Stimulated activated CD8-positive, alpha-beta memory T cell treated with anti-CD3 and anti-CD28 coated beads, Interleukin-4, amount 100 ng/mL, for 4 hours (primary cell): ENCODE measurements at places on chromosomes 6 and 20.
A peak's percentile ranks its signal among the peaks of the same experiment; 100 is the strongest.

- no peak for DNase-seq
These were observed 24.4 kb downstream of the COMMD7 start for GRCh38 chr20:32718749-32719348.

DNA sequence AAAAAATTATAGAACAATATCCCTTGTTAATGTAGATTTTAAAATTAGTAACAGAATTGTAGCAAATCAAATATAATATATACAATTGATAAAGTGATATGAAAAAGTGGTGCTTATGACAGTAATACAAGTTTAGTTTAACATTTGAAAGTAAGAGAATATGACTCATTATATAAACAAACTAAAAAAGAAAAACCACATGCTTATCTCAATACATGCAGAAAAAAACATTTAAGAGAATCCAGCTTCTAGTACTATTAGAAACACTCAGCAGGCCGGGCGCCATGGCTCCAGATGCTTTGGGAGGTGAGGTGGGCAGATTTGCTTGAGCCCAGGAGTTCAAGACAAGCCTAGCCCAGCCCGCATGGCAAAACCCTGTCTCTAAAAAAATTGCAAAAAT, 60.7 kb upstream of the LAMA2 start:
- no peak for DNase-seq

- DNase-seq: no peak
These were observed 19.2 kb downstream of the RNF182 start for GRCh38 chr6:13943943-13944342.

DNA sequence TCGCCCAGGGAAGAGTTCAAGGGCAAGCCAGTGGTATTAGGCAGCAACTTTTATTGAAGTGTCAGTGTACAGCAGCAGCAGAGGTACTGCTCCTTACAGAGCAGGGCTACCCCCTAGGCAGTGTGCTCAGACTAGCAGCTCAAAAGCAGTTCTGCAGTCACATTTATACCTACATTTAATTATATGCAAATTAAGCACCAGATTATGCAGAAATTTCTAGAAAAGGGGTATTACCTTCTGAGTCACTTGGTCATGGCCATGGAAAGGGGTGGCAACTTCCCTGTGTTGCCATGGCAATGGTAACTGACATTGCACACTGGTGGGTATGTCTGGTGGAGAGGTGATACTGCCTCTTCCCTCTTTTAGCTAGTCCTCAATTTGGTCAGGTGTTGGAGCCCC, 2.1 kb upstream of the ZKSCAN4 start:
- no peak for DNase-seq

- no peak for DNase-seq
These were observed 73.5 kb downstream of the TTLL2 start for GRCh38 chr6:167398214-167399050.

DNA sequence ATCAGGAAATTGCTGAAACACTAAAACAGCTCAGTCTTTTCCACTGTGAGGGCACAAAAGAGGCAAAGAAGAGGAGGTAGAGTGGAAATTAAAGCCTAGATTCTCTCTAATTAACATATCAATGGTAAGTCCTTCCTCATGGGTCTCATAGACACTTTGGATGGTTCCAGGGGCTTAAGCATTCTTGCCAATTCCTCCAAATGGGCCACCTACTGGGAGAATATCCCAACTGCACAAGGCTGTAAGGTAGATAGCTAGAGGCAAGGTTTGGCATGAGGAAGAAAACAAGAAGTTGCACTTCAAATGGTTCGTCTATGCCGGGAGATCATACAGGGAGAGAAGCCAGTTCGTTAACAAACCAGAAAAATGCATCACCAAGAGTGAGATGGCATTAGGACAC, 107.6 kb upstream of the KHDRBS2 start:
- DNase-seq: no peak

DNA sequence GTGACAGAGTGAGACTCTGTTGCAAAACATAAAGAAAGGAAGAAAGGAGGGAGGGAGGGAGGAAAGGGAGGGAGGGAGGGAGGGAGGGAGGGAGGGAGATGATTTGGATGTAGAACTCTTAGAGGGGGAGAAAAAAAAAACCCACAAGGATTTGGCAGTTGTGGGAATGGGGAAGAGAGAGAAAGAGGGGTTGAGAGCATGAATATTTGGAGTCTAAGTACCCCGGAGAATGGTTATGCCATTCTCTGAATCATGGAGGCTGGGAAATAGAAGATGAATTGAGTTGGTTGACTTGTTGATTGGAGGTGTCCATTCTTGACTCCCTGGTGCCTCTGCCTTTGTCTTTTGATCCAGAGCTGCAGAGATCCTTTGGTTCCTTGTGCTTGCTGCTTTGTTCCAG, 35.7 kb downstream of the RALY start:
- no peak for DNase-seq

DNA sequence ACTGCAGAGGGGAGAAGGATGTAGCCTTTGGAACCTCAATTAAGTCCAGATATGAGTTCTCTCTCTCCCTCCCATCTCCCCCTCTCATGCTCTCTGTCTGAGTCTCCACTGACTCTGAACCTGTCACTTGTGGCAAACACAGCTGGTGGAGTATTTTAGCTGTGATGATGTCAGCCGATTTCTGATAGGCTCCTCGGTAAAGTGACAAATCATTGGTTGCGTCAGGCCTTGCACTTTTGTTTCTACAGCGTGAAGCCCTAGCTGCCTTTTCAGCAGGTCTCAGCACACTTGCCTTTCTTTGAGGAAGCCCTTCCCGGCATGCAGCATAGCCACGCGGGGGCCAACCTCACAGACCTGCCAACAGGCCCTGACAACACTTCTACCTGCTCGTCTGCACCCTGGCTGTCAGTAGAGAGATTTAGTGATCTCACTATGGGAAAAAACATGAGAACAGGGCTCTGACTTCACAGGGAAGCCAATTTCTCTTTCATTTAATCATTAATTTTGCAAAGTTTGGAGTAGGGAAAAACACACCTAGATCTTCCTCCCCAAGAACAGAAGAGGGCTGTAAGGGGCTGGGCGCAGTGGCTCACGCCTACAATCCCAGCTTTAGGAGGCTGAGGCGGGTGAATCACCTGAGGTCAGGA, 84.4 kb downstream of the GMPR start:
- peak; percentile 61 for DNase-seq

DNA sequence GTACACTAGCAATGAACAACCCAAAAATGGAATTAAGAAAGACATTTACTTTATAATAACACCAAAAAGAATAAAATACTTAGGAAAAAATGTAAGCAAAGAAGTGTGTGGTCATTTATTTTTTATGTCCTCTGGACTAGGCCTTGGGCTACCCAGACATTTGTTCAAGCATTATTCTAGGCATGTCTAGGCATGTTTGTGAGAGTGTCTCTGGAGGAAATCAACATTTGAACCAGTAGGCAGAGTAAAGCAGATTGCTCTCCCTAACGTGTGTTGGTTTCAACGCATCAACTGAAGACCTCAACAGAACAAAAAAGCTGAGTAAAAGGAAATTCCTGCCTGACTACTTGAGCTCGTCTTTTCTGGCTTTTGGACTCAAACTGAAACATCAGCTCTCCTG, 84.5 kb downstream of the ANKEF1 start:
- DNase-seq: no peak

DNA sequence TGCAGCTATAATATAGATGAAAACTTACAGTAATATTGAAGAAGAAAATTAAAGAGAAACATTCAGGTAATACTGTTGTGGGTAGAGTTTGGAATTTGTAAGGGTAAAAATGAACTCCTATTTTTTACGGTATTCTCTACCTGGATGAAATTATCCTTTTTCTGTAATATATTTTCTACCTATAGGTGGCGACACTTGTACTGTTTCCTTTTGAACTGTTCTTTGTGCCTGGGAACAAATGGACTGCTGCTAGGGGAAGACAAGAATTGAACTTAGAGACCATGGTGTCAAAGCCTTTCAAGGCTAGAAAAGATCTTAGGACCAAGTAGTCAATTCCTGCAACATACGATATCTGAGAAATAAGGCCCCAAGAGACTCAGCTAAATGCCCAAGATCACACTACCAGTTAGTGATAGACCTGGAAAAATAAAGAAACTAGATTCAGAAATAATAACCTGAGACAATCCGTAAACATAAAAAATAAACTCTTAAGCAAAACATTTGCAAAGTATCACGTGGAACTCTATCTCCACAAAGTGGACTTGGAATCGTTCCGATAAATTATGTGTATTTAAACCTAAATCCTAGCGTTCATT, 383.8 kb downstream of the TFAP2A start:
- DNase-seq: no peak

DNA sequence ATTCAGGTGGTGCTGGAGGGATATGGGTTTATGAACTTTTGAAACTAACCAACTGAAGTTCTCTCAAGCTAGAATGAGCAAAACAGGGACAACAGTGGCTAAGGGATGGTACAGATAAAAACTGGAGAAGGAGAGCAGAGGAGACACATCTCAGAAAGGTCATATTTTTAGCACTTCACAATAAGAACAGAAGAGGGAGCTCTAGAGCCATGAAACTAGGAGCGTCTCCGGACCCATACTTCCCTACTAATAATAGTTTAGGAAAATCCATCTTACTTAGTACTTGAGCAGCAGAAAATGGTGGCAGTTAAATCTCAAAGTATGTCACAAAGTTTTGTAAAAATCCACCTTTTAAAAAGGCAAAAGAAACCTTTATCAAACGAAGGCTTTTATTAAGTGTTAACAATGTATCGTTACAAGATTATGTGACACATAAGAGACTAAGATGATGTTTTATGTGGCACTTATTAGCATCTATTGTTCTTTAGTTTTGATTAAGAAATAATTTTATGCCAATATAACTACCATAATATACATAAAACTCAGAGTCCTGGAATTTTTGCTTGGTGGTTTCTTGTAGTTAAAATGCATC, 278.6 kb downstream of the TBC1D32 start:
- no peak for DNase-seq

- no peak for DNase-seq
These were observed 2.1 kb downstream of the MYLIP start for GRCh38 chr6:16130932-16131387.

GRCh38 chr20:19649041-19649440, 109.0 kb upstream of the RIN2 start:
- no peak for DNase-seq

- no peak for DNase-seq
These were observed 6.7 kb downstream of the APMAP start for GRCh38 chr20:24985802-24986201.

- DNase-seq: no peak
These were observed 43.4 kb upstream of the CDYL start for GRCh38 chr6:4732691-4733315.

DNA sequence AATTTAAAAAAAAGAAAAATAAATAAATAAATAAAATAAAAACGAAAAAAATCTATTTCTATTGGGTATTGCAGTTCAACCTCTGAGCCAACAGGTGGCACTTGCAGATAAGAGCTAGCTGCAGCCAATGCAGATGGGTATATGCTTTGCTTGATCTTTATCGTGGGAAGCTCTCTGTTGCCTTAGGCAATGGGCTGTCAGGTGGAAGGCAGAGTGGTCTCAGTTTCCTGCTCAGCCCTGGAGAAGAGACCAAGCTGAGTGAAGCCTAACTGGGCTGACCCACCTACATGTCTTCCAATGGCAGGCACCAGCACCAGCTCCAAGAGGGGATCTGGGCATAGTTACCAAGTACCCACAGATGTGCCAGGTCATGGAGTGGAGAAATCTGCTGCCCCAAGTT, 95.0 kb downstream of the AK9 start:
- no peak for DNase-seq

DNA sequence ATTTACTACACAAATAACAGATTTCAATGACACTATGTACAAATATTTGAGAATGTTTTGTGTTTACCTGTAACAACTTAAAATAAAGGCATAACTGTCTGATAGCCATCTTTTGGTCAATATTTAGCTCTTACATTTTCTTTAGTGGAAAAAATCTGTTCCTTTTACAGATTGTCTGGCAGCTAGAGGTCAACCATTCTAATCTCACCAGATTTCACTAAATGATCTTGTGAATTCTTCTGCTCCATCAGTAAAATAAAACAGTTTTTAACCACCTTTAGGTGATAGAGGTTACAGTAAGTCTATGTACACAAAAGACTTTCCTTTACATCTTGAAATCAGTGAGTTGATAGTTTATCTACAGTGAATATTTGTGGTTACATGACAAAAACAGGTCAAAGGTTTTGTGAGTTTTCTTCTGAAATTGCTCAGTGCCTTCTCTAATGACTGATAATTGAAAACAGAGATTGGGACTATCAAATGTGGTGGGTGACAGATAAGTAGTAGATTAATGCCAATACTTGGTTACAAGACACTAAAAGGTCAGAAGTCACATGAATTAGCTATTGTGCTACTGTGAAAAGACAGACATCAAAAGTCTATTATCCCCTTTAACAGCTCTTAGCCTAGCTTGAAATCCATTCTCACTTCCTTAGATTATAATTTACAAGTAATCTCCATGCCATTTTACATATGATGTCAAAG, 47.4 kb downstream of the BMP5 start:
- DNase-seq: no peak

DNA sequence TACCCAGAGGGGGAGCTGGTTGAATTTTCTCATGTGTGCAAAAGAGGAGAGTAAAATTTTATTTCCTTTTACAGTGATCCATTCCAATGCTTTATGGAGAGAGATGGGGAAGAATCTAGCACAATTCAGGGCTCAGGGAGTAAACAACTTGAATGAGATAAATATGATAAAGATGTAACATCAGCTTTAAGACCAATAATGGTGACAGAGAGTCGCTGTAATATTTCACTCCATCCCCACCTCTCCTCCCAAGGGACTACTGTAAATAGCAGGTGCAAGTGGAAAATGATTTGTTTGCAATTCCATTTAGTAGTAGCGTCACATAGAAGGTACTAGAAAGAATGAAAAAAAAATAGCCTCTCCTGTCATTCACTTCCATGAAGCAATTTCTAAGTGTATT, 4.8 kb downstream of the CRISP3 start:
- DNase-seq: no peak

- DNase-seq: no peak
These were observed 63.4 kb upstream of the CEP85L start for GRCh38 chr6:118714756-118715155.

DNA sequence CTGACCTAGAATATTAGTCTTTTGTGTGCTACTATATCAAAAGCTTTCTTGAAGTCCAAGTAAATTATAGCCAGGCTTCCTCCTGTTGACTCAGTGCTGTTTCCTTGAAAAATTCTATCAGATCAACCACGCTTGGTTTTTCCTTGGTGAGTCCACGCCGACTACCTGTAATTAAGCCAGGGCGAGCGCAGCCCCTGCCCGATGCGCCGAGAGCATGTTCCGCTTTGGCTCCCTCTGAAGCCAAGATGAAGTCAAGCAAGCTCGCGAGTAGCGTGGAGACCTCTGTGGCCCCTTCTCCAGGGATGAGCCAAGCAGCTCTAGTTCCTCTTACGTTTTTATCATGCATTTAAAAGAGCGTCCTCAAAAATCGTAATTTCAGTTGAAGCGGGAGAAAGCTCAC, 641.2 kb downstream of the CDH26 start:
- no peak for DNase-seq

- peak; percentile 92 for DNase-seq
These were observed at the start of gene TNFAIP3 for GRCh38 chr6:137866914-137867684. TNFAIP3 (plus strand) TSS chr6:137867259; CDS start chr6:137871228, 3,969 bp downstream.

DNA sequence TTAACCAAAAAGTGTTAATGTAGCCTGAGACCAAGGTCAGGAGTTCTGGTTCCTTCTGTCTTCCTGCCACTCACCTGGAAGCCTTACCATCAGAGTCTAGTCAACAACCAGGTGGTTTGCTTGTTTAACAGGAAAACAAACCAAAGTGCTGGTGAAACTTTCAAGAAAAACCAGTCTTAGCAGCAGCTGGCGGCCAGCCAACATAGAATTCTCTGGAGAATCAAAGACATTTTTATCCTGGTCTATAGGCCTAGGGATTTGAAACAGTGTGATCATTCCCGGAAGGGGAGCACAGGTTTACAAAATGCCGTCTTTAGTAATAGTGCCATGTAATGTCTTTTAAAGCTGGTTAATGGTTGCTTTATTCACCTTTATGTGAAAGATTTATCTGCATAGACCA, 146.6 kb upstream of the AKIRIN2 start:
- no peak for DNase-seq
